ENCODE measurements at places on chromosomes 4 and X. TPM values are rescaled to one million over a fixed set of nuclear protein-coding genes. Genes with fewer than 3 reads are reported as not detected.

Gene CENPE
- not detected for total RNA-seq

DNA sequence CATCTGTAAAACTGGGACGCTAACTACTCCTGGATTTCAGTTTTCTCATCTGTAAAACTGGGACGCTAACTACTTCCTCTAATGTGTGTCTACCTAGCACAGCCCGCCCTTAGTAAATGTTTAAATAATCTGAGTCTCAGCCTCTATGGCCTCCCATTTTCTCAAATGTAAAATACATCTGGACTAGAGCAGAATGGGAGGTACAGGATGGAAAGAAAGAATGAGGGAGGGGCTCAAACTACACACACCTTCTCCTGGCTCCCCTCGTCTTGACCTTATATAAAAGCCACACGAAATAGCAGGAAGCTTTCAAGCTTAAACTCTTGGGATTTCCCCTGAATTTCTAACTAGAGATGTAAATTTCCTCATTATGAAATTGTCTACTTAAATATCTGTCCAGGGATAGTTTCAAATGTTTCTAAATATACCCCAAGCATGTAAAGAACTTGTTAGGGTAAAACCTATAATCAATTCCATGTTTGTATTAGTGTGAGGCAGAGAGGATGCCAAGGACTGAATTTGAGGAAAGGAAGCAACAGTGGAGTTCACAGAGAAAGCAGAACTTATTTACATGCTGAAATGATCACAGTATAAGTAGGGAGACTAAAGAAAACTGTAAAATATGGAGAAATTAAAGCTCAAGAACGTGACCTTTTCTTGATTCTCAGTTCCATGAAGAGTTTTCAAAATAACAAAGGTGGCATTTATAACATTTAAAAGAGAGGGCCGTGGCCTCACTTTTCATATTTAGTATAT, 220.0 kb downstream of the NWD2 start:
- H3K4me3 ChIP-seq = no peak overlapping the region
- DNase-seq = no peak
- H3K36me3 ChIP-seq = no peaks in the 10 kb centered on the region

DNA sequence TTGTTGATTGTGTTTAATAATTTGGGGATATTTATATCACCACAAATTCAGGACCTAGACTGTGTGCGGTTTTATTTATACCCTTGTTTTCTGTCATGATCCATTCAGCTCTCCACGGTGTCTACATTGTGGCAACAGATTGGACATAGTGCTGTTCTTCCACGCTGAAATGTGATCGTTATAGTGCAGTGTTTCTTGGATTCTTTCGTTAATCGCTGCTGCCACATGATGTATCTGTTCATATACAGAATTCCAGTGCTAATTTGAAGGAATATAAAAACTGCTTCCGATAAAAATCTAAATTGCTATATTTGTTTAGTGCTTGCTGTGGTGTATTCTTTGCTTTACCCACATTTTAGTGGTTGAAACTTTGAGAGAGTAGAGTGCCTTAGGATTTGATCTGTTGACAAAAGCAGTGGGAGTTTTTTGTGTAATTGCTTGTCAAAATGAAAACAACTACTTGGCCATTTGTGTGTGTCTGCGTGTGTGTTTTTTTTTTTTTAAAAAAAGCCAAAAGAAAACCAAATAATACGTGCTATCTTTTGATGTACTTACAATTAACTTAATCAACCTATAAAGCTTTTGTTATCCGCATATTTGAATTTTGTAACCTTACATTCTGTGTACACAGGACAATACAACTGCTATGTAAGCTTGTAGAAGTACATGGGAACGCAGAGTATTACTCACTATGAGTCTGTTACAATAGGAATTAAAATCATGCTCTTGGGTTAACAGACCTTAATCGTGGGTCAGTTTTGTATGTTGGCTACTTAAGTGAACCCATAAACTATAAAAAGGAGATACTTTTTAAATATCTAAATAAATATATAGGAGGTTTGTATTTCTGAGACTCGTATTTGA, 353.3 kb downstream of the ARHGAP24 start:
- H3K27me3 ChIP-seq = no peaks in the 10 kb centered on the region
- H3K4me1 ChIP-seq = peaks cover 16% of the 10 kb centered on the region
- no peaks in the 10 kb centered on the region for H3K36me3 ChIP-seq

GRCh38 chrX:7076245-7076661, 71.3 kb upstream of the STS start:
- peak; percentile 77 for DNase-seq
- H3K27me3 ChIP-seq = no peaks in the 10 kb centered on the region
- H3K36me3 ChIP-seq = no peaks in the 10 kb centered on the region
- H3K27ac ChIP-seq = no peak overlapping the region

DNA sequence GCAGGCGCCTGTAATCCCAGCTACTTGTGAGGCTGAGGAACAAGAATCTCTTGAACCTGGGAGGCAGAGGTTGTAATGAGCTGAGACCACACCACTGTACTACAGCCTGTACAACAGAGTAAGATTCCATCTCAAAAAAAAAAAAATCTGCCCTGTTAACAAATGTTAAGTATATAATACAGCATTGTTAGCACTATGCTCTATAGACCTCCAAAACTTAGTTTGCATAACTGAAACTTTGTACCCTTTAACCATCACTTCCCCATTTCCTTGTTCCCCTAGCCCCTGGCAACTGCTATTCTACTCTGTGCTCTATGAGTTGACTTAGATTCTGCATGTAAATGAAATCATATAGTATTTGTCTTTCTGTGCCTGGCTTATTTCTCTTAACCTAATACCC, 76.7 kb downstream of the TAB3 start:
- no peak for DNase-seq
- H3K27ac ChIP-seq = no peak overlapping the region
- no peaks in the 10 kb centered on the region for H3K4me1 ChIP-seq

Gene PAGE2B
- total RNA-seq = not detected
